Suppressor macrophage (primary cell): ENCODE measurements at places on chromosomes 4 and X.

DNA sequence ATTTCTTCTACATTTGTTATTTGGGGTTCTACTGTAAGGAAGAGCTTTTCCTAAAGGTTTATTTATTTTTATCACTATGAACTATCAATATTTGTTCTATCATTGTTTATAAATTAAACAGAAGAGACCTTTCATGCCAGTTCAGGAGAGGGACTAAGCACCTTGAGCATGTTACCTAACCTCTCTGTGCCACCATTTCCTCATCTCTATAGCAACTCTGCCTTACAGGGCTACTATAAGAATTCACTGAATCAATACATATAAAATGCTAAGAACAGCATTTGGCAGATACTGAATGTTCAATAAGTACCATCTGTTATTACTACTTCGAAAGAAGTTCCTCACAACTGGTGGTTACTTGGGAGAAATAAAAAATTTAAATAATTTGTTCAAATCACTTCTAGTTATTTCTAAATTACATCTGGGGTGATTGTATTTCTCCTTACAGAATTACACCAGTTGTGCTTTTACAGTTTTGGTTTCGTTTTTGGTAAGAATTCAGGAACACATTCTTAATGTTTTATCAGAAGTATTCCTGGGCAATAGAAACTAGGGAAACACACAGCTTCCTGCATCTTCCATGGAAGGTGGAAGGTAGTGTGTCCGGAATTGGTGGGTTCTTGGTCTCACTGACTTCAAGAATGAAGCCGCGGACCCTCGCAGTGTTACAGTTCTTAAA lies 32.9 kb downstream of the EREG start:
- peak; percentile 58 for DNase-seq

- no peak for DNase-seq
These were observed 14.8 kb downstream of the SHROOM3 start for GRCh38 chr4:76449833-76450232.

DNA sequence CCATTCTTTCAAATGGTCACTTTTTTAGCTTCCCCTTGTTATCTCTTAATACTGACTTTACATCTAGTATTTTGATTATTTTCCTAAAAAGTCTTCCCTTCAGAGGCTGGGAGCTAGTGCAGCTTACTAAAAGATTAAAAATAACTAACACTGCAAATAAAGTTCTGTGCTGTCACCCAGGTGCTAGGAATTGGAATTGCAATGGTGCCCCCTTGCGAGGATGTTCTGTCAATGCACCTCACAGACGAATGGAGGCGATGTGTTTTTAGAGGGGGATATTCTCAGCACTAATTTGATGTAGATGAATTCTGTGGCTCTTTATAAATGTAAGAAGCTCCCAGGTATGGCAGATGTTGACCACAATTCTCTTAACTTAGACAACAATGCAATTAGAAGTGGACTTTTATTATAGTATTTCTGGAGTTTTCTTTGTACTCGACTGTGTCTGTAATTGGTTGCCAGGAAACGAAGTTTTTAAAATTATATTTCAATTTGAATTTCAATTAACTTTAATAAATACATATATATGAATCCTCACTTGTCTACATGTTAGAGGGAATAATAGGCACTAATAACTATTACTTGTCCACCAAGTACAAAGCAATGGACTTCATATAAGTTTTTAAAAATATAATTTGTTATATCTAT lies 22.0 kb upstream of the SMIM31 start:
- peak; percentile 50 for DNase-seq

DNA sequence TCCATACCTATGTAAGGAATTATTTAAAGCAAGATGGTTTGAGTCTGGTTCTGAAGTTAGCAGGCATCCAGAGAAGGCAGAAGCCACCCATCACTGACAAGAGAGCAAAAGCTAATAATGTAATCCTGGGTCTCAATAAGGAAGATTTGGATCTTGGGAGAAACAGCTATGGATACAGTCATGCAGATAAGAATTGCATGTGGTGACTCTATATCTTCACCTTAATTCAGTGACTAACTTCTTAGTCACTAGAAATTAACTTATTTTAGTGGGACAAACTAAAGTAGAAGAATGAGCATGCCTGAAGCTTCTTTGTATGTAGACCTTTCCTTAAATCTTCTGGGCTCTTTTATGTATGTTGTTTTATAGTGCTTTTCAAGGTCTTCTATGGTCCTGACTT lies 66.6 kb downstream of the ATP10D start:
- no peak for DNase-seq

GRCh38 chr4:152424977-152425376 lies 110.9 kb downstream of the FBXW7 start:
- peak; percentile 64 for DNase-seq

GRCh38 chr4:102554992-102555391 lies 53.8 kb downstream of the NFKB1 start:
- no peak for DNase-seq

GRCh38 chrX:75642811-75643361 lies 120.0 kb upstream of the ZDHHC15 start:
- DNase-seq: no peak

GRCh38 chr4:123298801-123299200 lies 97.8 kb upstream of the SPRY1 start:
- DNase-seq: no peak

DNA sequence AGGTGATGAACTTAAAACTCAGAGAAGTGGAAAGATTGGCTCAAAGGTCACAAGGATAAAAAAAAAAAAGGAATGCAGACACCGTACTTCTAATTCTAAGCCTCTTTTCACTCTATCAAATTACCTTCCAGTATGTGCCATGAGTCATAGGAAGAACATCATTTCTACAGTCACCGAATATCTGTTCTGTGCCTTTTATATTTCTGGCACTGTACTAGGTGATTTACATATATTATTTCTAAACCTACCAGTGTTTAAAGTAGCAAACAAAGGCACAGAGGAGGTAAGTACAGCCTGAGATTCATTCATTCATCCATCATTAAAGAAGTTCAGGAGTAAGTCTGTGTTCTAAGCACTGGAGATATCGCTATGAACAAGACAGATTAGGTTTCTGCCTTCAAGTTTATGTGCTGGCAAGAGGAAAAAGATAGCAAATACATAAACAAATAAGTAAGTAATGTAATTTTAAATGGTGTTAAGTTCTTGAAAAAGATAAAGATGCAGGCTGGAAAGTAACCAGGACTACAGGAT lies 65.3 kb downstream of the PALLD start:
- no peak for DNase-seq

- DNase-seq: no peak
These were observed 244.1 kb downstream of the GPC3 start for GRCh38 chrX:133741303-133741702.

DNA sequence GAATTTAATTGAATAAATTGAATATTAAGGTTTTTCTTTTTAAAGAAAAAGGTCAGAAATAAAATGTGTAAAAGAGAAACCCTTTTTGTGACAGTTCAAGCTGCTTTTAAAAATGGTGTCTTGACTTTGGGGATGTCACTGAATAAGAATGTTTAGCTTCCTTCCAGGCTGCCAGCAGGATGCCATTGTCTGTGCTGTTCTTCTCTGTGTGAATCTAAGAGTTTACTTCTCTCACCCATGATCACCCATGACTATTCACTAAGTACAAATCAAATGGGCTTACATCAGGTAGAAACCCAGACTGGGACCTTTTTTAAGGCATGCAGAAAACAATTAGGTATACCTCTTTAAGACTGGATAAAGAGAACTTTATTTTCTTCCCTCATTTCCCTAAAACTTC lies 115.3 kb downstream of the DACH2 start:
- DNase-seq: no peak

- DNase-seq: no peak
These were observed 184.2 kb downstream of the DHRSX start for GRCh38 chrX:2316534-2316933.

DNA sequence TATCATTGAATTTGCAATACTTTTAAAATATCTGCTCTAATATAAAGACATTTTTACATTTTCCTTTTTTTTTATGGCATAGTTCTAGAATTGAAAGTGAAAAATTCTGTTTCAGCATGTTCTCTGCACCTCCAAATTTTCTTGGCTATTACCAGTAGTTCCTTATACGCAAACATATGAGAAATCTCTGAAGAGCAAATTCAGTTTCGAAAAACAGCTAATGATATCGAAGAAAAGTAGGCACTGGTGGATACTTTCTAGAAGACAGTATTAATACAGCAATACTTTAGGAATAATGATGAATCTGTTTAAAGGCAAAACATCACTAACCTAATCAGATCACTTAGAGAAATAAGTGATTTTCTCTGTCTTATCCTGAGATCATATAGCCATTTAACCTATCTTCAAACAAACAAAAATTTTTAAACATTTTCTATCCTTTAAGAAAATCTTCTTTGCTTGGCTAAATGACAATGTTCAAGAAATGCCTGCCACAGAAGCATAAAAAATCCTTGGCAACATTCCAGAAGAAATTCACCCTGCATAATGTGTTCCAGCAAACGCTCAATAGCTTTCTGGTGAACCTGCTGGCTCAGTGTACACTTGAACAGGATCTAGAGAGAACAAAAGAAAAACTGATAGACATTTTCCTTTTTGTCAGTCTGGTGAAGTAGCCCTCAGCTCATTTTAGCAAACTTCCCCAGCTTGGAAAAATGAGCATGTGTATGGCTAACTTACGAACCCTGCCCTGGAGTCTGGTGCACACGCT lies 51.2 kb upstream of the KLF3 start:
- DNase-seq: no peak

DNA sequence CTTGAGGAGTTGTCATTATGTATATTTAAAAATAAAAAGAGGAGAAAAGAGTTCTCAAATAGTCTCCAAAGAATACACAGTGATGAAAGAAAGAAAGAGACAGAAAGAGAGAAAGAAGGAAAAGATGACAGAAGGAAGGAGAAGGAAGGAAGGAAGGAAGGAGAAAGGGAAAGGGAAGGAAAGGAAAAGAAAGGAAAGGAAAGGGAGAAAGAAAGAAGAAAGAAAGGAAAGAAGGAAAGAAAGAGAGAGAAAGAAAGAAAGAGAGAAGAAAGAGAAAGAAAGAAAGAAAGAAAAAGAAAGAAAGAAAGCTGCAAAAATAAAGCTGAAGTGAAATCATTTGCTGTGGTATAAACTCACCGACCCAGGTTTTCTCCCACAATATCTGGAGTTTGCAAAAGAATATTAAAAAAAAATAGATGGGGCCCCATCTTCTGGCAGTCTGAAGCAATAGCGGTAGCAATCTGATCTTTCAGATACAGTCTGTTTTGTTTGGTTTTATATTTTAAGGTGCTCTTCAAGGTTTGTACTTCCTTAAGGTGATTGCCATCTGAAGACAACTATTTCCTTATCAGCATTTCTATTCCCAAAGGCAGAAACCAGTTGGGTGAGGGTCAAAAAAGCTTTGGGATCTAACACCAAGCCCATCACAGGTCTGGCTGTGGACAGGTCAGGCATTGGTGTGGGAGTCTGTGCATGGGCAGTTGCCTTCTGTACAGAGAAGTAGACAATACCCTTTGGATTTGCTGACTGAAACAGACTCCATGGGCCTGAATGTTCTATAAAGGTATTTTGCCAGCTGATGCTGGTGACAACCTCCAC lies 160.4 kb downstream of the CPEB2 start:
- DNase-seq: no peak

DNA sequence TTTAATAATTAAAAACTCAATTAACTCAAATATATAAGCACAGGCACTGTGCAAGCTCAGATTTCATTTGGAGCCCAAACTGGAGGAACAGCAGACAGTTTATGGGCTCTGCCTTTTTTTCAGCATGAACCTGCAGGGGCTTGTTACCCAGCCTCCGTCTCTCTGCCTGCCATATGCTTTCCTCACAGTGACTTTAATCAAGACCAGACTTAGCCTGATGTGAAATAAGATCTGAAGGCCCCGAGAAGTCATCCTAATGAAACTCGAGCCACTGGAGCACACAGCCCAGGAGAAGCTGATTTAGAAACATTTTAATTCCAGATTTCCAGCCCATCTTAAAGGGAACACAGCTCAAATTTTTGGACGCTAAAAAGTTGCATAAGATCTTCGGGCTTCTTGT lies 55.6 kb downstream of the SPATA18 start:
- DNase-seq: no peak

DNA sequence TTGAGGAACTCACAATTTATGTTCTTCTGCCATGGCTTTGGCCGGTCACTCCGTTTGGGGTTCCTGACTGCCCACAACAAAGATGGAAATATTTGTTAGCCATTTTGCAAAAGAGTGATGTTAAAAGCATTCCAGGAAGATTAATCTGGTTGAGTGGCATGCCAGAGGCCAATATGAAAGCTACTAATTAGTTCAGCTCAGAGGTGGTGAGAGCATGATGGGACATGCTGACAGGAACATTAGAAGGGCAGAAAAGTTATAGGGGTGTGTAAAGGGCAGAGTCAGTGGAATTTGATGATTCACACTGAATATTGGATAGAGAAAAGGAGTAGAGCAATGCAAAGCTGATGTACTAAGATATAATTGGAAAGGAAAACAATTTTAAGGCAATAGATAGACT lies 94.4 kb downstream of the TLL1 start:
- DNase-seq: no peak

DNA sequence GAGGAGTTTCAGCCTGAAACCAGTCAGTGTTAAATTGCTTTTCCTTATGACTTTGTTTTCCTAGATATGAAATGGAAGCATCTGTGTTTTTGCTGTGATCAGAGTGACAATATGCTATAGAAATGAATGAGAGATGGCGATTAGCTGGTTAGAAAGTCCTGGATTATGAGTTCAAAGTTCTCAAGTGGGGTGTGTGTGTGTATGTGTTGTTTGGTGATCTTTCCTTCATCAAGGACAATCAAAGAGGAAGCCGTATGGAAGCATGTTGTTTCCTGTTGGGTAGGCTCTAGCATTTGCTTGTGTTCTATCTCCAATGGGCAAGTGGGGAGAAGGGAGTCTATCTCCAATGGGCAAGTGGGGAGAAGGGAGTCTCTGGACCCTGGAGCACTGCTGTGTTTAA lies 64.0 kb upstream of the STX18 start:
- DNase-seq: no peak

- peak; percentile 78 for DNase-seq
These were observed 14.8 kb upstream of the ART3 start for GRCh38 chr4:76059750-76060149.

DNA sequence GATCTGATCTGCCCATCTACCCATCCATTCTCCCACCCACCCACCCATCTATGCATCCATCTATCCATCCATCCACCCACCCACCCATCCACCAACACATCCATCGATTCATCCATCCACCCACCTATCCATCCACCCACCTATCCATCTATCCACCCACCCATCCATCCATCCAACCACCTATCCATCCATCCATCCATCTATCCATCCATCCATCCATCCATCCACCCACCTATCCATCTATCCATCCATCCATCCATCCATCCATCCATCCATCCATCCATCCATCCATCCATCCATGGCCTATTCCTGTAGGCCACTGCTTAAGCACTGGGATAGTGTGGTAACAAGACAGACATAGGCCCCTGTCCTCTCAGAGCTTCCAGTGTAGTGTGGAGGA lies 69.8 kb downstream of the SORCS2 start:
- DNase-seq: no peak

- no peak for DNase-seq
These were observed 13.5 kb downstream of the ARHGAP24 start for GRCh38 chr4:85488416-85488815.

DNA sequence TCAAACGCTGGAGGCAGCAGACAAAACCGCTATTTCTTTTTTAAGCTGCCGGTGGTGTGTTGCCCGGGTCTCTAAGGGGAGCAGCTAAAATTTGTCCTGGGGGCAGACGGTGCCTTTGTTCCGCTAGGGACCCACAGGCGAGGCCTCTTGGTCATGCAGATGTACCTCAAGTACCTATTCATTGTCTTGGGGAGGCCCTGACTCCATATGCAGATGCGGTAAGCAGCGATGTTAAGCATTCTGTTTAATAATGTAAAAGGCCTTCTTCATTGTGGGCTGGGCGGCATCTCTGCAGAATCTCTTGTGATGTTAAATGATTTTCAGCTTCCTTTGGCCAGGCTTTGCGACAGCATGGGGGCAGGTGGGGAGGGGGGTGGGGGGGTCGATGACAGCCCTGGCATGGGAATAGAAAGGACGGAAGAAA lies 98.9 kb upstream of the PJA1 start:
- no peak for DNase-seq
